ENCODE measurements at places on chromosomes 5 and 9. TPM values are rescaled to one million over a fixed set of nuclear protein-coding genes. Genes with fewer than 3 reads are reported as not detected.

Gene LHX2
- total RNA-seq, result 0.15 TPM

Gene MARVELD2
- total RNA-seq, result 2.2 TPM

Gene DDX4
- not detected for total RNA-seq

Gene OR1J2
- not detected for total RNA-seq

Gene TRIM41
- total RNA-seq, result 12.2 TPM

Gene SPAAR
- total RNA-seq, result 0.34 TPM

Gene TRPM3
- total RNA-seq, result not detected

Gene IFNB1
- total RNA-seq, result not detected

Gene RAB14
- total RNA-seq, result 12.9 TPM
